ENCODE measurements at places on chromosomes 6 and 20.

- DNase-seq: peak; percentile 70
Observed at GRCh38 chr6:148700741-148701311, 46.0 kb upstream of the UST start.

DNA sequence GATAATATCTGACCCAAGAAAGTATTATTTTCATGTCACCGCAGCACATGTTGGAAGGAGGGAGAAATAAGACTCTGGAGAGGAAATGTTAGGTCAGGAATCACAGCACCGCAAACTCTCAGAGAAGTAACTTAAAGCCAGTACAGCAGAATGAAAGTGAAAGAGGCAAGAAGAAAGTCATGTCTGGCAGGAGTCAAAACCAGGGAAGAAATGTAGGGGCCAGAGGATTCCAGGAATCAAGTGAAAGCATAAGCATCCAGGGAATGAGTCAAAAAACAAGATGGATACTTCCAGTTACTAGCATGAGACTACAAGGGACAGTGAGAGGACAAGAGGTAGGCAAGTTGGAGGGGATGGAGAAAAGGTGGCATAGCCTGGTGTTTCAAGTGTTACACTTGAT, 80.4 kb downstream of the AK9 start:
- no peak for DNase-seq

GRCh38 chr6:4055420-4056041, 23.4 kb downstream of the FAM217A start:
- DNase-seq: peak; percentile 86

DNA sequence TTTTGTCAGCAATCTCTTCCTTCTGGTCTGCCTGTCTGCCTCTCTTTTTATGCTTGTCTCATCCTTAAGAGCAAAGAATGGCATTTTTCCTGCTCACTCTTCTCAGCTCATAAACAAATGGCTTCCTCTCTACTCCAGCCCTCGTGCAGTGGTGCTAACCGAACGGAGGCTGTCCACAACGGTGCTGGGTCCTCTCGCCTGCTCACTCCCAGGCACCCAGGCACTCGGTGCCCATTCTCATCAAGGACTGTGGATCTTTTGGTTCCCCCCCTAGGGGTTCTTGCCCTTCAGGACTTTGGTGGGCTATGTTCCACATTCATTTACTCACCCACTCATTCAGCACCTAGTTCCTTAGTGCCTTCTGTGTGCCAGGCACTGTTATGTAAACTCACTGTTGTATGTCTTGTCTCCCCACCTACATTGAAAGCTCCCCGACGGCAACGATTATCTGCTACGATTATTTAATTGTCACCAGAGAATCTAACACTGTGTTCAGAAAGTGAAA, 113.9 kb downstream of the FYN start:
- no peak for DNase-seq

DNA sequence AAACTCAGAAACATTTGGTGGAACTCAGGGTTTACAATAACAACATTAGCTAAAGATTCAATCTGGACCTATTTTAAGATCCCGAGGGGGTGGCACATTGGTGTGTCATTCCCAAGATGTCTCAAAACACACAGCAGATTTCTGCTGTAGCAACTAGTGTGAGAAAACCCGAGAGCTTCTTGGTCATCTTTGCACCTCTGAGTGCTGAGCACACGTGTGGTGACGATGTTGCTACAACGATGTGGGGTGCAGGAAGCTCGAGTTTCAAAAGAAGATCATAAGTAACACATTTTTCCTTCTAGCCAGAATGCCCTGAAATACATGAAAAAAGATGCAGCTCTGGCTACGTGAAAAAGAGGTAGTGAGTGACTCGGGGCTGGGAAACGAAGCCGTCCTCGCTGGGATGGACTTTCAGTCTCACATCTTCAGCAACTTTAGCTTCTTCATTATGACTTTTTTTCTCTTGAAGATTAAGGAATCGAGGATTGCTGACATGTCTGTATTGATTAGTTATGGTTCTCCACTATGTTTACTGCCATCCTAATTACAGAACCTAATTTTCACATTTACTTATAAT, 1.5 kb downstream of the RAMACL start:
- DNase-seq: no peak

DNA sequence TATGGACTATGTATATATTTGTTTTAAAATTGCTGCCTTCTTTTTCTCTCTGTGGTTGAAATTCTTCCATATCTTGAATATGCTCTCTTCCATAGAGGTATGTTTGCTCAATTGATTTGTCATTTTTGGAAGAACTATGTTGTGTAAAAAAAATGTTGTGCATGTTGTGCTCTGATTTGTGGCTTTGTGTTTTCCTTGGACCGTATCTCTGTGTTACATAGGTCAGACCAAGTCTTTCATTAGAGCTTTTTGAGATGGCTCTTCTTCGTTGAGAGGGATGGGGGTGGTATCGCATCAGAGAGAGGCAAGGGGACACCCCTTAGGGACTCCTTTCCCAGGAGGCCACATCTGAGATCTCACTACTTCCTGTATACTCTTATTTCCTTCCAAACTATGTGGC, 43.8 kb downstream of the TMEM244 start:
- no peak for DNase-seq

GRCh38 chr6:33977606-33978411, 168.1 kb downstream of the GRM4 start:
- no peak for DNase-seq

DNA sequence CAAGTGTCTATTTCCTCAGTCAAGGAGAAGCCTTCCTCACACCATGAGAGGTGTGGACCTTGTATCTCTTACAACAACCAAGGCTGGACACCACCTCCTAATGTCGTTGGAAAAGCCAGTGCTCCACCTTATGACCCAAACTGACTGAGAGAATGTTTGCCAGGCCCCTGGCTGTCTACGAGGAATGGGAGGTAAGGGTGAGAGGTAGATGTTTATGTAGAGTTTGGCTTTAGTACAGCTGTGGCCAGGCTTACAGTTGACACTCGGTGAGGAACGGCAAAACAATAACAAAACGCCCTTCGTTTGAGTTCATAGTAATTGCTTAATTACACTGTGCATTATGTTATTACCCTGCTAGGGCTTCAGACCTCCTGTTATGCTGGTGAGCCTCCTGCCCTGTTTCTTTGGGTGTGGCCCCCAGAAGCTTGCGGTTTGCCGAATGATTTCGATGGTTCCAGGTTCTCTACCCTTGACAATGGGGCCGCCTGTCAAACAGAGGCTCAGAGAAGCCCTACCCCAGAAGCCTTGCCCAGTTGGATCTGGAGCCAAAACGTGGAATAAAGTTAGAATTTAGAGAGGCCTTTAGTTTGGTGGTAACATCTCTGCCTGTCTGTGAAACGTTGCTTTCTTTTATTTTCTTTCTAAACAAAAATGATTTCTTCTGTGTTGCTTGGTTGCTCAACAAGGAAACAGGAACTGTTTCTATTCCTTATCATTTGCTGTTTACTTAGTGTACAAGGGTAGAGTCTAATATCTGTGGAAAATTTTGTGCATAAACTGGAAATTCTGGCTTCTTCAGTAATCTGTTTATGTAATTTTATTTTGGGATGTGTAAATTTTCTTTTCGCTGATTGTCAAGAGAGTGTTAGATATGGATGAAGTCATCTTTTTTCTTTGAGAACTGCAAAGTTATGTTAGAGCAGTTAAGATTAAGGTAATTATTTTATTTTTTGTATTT, 60.4 kb upstream of the FOXQ1 start:
- DNase-seq: no peak

DNA sequence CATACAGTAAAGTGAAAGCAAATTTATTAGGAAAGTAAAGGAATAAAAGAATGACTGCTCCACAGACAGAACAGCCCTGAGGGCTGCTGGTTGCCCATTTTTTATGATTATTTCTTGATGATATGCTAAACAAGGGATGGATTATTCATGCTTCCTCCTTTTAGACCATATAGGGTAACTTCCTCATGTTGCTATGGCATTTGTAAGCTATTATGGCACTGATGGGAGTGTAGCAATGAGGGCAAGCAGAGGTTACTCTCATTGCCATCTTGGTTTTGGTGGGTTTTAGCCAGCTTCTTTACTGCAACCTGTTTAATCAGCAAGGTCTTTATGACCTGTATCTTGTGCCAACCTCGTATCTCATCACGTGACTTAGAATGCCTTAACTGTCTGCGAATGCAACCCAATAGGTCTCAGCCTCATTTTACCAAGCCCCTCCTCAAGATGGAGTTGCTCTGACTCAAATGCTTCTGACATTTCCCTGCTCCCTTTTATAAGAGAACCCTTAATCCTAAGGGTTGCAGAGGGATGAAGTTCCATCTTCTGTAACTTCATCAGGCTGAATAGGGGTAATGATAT, 280.1 kb upstream of the RGS17 start:
- DNase-seq: no peak

DNA sequence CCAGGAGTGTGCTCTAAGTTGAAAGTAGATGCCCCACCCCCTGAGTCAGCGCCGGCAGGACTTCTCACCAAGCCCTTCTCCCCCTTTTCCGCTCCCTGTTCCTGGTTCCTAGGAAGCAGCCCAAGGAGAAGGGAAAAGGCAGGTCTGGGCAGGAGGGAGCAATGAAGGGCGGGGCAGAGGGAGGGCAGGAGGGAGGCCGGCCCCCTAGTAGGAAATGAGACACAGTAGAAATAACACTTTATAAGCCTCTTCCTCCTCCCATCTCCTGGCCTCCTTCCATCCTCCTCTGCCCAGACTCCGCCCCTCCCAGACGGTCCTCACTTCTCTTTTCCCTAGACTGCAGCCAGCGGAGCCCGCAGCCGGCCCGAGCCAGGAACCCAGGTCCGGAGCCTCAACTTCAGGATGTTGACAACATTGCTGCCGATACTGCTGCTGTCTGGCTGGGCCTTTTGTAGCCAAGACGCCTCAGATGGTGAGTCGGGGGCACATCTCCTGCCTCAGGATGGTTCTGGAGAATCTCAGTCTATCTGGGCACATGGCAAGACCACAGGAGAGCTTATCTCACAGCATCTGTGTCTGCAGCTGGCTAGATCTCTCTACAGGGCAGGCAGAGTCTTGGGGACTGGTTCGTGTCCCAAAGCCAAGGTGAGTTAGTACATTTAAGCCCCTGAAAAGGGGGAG, at the start of gene PROCR:
Gene PROCR (plus strand): TSS at position 320 of the 681 bp plus-strand sequence. CDS start 83 bp downstream, at position 403.
- peak; percentile 86 for DNase-seq

DNA sequence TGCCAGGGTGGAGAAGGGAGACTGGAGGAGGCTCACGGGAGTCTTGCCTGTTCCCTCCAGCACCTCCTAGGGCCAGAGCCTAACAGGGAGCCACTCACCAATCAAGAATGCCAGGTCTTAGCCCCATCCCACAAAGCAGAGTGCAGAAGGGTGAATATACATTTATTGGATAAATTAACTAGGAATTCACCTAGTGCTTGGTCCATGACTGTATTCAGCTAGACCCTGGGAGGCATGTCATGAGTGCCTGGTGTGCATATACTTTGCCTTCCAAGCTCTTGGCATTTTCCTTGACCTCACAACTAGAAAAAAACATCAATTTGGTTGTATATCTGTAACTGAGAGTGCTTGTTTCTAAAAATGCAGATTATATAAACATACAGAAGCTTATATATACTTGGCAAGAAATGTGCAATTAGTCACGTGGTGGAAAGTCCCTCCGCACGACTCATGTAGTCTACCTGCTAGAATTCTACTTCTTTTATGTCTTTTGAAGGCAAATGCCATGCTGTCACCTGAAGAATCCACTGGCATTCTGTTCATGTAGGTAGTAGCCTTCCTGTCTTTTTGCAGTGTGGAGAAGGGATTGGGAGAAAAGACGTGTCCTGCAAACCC, 991.0 kb downstream of the KIF16B start:
- DNase-seq: no peak

- peak; percentile 84 for DNase-seq
Observed at GRCh38 chr20:38426006-38426897, 8.9 kb downstream of the SNHG17 start.

- peak; percentile 18 for DNase-seq
Observed at GRCh38 chr6:140871911-140872310, 1260.8 kb upstream of the GJE1 start.

DNA sequence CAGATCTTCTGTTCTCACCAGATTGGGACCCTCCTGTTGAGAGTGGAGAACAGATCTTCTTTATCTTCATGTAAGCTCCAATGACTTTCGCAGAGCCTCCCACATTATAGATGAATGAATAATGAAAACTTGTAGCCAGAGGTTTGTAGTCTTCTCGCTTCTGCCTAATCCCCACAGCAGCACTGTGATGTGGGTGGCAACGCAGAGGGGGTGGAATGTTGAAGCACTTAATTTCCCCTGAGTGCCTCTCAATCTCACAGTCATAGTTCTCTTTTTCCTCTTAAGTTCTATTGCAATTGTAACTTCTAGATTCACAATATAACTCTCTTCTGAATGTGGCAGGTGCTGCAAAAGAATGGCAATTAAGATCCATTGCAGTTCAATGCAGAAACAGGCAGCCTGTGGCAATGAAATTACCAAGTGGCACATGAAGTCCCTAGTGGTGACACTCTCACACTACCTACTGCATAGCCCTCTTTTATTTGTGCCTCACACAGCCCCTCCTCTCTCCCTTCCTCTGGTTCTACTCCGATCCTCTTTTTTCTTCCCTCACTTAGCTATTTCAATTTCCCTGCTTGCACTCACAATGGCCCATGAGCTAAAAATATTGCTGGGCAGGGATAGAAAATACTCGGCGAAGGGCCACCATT, 281.9 kb downstream of the UBE3D start:
- no peak for DNase-seq
